CD14-positive monocyte (primary cell): ENCODE measurements at places on chromosomes 6 and 20. TPM values are rescaled to one million over a fixed set of nuclear protein-coding genes. Genes with fewer than 3 reads are reported as not detected.

DNA sequence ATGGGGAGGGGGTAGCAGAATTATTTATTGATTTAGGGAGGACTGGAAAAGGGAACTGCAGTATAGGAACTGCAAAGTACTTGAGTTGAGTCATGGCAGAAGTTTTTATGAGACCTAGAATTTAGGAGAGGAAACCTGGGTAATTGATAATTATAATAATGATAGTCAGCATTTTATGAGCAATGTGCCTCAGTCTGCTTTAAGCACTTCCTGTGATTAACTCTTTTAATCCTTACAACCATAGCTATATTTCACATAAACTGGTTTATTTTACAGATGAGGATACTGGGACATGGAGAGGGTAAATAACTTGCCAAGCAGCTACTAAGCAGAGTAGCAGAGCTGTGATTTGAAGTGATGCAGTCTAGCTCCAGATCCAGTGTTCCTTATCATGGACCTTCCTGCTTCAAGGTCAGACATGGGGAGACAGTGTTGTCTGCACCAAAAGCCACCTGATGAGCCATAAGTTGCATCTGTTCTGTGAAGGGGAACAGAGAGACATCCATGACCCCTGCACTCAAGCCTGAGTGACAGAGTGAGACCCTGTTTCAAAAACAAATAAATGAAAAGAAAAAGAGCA is 13.6 kb downstream of the LRRC1 start:
- no peak for DNase-seq

- DNase-seq = no peak
Observed at GRCh38 chr20:59470521-59470920, 133.8 kb upstream of the PHACTR3 start.

GRCh38 chr6:167756597-167756996 is 70.1 kb upstream of the AFDN start:
- DNase-seq = no peak

- DNase-seq = no peak
Observed at GRCh38 chr20:17189976-17190695, 36.7 kb upstream of the PCSK2 start.

GRCh38 chr20:19465536-19465935 is 253.1 kb downstream of the SLC24A3 start:
- peak; percentile 10 for DNase-seq

- no peak for DNase-seq
Observed at GRCh38 chr20:15446373-15446772, 1109.0 kb upstream of the FLRT3 start.

- DNase-seq = no peak
Observed at GRCh38 chr6:136532030-136532429, 18.2 kb downstream of the MAP7 start.

DNA sequence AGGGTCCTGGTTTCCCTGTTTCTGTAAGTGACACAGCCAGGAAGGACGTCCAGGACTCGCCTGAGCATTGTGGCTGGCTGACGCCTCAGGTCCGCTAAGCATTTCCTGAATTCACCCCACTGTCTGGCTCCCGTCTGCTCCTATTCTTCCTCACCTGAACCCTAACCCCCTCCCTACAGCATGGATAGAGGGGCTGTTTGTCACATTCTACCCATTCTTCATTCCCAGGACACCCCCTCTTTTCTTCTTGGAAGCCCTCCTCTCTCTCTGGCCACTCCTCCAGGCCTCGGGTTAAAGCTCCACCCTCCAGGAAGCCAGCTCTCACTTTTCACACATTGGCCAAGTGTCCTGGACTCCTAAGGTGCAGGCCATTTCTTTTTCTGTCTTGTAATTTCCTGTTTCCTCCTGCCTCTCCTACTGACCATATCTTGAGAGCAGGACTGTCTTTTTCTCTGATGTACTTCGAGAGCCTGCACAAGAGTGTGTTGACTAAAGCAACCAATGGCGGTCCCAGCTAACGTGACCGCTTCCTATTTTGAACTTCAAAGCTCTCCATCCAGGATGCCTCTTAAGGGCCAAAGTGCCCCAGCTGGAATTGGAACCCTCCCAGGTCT is 24.2 kb upstream of the MYMX start:
- peak; percentile 9 for DNase-seq

DNA sequence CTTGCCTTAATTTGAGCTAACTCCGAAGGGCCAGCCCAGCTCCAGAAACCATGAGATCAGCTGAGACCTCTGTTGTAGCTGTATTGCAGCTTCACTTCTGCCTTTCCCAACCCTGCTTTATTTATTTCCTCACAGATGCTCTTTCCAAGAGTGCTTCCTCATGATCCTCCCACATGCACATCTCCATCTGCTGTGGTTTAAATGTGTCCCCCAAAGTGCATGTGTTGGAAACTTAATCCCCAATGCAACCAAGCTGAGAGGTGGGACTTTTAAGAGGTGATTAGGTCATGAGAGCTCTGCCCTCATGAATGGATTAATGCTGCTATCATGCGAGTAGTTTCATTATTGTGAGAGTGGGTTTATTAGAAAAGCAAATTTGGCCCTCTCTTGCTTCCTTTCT is 164.4 kb upstream of the TAB2 start:
- no peak for DNase-seq

DNA sequence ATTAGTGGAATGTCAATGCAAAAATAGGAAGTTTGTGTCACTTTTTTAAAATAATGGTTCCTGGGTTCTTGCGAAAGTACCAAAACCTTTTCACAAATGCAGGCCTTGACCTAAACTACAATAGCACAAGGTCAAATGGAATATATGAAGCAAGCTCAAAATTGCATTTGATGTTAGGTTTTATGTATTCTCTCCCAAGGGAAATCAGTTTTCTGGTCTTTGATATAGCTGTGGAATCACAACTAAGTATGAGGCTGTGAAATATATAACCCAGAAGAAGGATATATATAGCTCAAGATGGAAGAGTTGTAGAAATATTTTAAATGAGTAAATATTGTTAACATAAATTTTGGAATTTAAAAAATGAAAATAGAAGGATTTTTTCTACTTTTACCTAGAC is 327.3 kb downstream of the RIMS1 start:
- no peak for DNase-seq

- DNase-seq = no peak
Observed at GRCh38 chr6:22057962-22058361, 238.9 kb downstream of the PRL start.

DNA sequence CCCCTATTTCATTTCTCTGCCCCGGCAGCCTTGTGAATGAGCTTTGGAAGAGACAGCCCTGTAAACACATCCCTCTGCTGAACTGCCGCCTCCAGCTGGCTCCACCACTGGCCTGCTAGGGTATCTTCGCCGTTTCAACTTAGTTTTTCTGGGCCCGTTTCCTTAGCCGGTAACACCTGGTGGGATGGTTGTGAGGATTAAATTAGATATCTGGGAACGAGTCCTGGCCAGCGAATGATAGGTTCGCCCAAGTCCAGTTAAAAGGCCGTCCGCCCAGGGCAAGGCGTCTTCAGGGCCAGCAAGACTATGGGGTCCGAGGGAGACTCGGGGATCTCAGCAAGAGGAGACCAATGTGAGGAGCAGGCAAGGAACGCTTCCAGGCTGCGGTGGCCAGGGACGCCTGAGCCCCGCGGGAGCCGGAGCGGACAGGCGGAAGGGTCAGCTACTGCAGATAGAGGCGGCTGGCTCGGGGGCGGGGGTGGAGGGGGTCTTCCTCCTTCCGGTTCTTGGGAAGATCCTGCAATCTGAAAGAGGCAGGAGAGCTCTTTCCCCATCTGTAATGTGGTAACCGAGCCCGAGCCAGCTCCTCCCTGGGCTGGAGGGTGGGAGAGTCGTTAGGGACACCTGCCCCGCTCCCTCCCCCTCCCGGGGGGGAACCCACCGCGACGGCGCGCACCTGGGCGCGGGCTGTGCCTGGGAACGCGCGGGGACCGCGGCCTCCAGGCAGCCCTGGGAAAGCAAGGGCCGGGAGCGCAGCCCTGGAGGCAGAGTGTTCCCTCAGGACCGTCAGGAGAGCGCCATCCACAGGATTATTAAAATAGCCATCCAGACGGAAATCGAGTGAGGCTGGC is 4.5 kb upstream of the PTCRA start:
- no peak for DNase-seq

GRCh38 chr6:130889423-130889822 is 62.2 kb downstream of the SMLR1 start:
- DNase-seq = no peak

DNA sequence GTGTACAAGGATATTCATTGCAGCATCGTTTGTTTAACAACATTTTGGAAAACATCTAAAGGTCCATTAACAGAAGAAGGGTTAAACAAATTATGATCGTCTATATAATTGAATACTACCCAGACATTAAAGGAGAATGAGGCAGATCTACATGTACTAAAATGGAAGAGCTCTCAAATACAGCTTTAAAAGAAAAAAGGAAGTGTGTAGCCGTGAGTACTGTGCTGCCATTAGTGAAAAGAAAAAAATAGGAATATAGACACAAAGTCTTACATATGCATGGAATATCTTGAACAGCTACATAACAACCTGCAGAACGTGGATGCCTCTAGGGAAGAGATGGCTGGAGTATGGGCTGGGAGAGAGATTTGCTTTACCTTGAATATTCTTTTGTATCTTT is 37.9 kb downstream of the PRDM1 start:
- no peak for DNase-seq

DNA sequence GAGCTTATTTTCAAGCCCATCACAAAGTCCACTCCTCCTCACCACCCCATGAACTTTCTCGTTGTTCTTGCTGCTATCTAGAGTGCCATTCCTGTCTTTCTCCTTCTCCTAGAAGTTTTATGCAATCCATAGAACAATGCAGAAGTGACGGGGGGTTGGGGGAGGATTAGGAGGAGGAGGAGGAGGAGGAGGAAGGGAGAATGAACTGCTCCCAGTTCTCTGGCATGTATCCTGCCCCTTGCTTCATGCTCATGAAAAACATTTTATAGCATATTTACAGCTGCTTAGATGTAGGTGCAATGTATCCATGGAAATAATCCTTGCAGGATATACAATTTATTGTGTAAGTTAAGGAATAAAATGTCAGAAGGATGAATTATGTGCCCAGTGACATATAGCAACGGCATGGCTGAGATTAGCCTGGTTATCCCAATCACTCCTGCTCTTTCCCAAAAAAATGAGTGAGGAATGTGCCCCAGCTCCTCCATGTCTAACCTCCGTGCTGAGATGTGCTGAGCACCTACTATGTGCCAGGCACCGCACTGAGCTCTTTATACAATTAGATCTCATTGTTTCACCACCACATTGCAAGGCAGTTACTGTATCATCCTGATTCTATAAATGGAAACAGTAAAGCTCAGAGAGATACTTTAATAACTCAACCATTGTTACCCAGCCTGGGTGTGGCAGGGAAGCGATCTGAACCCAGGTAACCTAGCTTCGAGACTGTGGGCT is 41.6 kb upstream of the TFAP2C start:
- DNase-seq = no peak

- no peak for DNase-seq
Observed at GRCh38 chr20:62906209-62906608, 20.1 kb downstream of the DIDO1 start.

- no peak for DNase-seq
Observed at GRCh38 chr20:41006126-41006935, 22.3 kb upstream of the TOP1 start.

The PTK7 gene
- polyA plus RNA-seq = not detected

The NRSN1 gene
- polyA plus RNA-seq = not detected in 2 replicates

The FRK gene
- polyA plus RNA-seq = not detected in 2 replicates

The DNAH8 gene
- polyA plus RNA-seq = not detected in 2 replicates

The PPP1R16B gene
- 2.6 and 4.4 TPM in 2 replicates for polyA plus RNA-seq

The OR2H2 gene
- not detected for polyA plus RNA-seq

The TOMM6 gene
- polyA plus RNA-seq = 382 TPM

The PRPH2 gene
- not detected for polyA plus RNA-seq

The TINAG gene
- not detected for polyA plus RNA-seq

The SLC22A1 gene
- polyA plus RNA-seq = not detected

The MYMX gene
- polyA plus RNA-seq = not detected
